Left ventricle myocardium inferior (tissue), 1 donor: ENCODE measurements at places on chromosomes 2 and 18.

- H3K4me1 ChIP-seq = no peaks in the 10 kb centered on the region
- H3K4me3 ChIP-seq = no peak overlapping the region
- peaks cover 56% of the 10 kb centered on the region for H3K27me3 ChIP-seq
Observed at GRCh38 chr2:118586312-118586711, 261.1 kb downstream of the EN1 start.

- H3K27me3 ChIP-seq = no peaks in the 10 kb centered on the region
- no peak overlapping the region for H3K27ac ChIP-seq
- no peak for DNase-seq
- H3K4me1 ChIP-seq = peaks cover 6% of the 10 kb centered on the region
Observed at GRCh38 chr2:181738074-181738473, 57.8 kb upstream of the NEUROD1 start.

DNA sequence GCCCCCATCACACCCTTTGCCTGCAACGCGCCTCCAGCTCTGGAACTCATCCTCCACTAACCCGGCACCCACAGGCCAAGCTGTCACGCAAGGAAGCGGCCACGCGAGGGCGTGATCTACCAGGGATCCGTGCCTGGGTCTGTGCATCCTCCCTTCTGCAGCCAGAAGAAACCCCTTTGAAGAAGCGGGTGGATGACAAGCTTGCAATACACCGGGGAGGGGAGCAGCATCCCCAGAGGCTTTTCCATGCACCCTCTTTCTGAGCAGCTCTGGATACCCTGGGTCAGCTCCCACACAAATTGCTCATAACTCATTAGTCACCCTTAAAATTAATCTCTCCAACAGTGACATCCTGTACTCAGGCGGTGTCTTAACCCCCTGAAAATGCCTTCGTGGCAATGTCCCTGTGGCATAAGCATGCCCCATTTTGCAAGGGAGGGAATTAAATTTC lies 47.6 kb downstream of the PDCL3 start:
- H3K27me3 ChIP-seq = no peaks in the 10 kb centered on the region
- no peak overlapping the region for H3K4me3 ChIP-seq
- peaks cover 2% of the 10 kb centered on the region for H3K4me1 ChIP-seq
- no peaks in the 10 kb centered on the region for H3K36me3 ChIP-seq

DNA sequence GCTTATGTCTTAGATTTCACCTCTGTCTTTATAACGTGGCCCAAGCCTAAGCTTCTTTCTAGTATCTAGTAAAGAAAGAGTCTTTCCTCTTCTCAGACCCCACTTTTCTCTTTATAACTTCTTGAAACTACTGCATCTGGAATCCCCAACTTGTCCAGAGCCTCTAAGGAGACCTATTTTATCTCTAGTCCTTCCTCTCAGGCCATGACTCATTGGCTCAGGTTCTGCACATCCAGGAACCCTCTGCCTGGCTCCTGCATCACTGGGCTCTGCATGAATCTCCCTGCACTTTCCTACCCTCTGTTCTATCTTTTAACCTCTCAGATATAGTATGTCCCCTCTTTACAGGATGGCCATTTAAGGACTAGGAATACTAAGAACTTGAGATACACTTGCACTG lies 124.7 kb downstream of the DNAH6 start:
- H3K27me3 ChIP-seq = no peaks in the 10 kb centered on the region
- no peaks in the 10 kb centered on the region for H3K4me1 ChIP-seq
- no peaks in the 10 kb centered on the region for H3K36me3 ChIP-seq
- no peak overlapping the region for H3K27ac ChIP-seq
- H3K4me3 ChIP-seq = no peak overlapping the region

DNA sequence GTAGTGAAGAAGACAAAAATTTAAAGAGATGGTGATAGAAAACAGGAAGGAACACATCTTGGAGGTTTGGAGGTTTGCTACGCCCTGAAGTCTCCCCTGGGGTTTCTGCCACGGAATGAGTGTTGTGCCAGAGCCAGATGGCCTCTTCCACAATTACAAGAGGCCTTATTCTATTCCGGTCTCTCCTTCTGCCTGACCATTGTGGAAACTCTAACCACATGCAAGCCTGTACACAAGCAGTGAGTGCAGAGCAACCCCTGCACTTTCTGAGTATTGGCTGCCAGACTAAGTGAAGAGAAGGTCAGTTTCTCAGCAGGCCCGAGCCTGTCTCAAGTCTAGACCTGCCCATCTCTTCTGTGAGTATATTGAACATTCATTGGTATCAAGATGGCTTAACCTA lies 22.7 kb upstream of the MYO1B start:
- H3K27ac ChIP-seq = peak overlapping the region; percentile 71
- DNase-seq = peak; percentile 26
- no peaks in the 10 kb centered on the region for H3K36me3 ChIP-seq
- peaks cover 44% of the 10 kb centered on the region for H3K4me1 ChIP-seq

GRCh38 chr2:174611854-174612253 lies 14.2 kb upstream of the WIPF1 start:
- no peaks in the 10 kb centered on the region for H3K36me3 ChIP-seq
- H3K27ac ChIP-seq = no peak overlapping the region
- no peak overlapping the region for H3K4me3 ChIP-seq
- peaks cover 50% of the 10 kb centered on the region for H3K4me1 ChIP-seq
- DNase-seq = no peak
- no peaks in the 10 kb centered on the region for H3K27me3 ChIP-seq
